Hindlimb muscle (tissue), 1 donor: ENCODE measurements at places on chromosomes 2 and 18. TPM values are rescaled to one million over a fixed set of nuclear protein-coding genes. Genes with fewer than 3 reads are reported as not detected.

DNA sequence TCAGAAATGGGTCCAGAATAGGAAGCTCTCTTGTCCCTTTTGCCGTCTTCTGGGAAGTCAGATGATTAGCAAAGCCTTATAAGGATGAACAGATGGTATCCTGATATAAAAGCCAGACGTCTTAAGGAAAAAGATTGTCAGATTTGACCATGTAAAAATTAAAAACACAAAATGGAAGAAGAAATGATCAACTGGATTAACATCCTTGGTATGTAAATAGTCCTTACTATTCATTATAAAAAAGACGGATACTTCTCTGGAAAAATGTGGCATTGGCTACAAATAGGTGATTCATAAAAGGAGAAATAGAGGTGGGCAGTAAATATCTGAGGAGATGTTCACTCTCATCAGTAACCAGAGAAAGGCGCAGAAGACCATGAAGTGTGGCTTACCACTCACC is 33.7 kb upstream of the SCLY start:
- DNase-seq = no peak

PHOSPHO2 gene
- 4.1 TPM for polyA plus RNA-seq

GRCh38 chr2:18503376-18504228 is 56.9 kb downstream of the RDH14 start:
- no peak for DNase-seq

DNA sequence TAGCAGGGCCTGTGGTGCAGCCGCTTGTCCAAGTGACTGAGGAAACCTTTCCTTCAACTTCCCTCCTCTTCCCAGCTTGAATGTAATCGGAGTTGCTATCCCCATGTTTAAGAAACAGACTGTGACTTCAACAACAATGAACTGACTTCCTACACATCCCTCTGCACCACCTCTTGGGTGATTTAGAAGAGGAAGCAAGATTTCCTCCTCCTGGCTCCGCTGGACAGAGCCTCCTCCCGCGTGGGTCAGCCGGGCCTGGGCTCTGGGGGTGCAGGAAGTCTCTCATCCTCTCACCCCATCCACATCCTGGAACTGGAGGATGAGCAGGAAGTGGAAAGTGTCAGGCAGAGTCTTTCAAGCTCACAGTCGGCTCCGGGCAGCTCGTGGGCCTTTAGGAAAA is 84.3 kb downstream of the GATA6 start:
- DNase-seq = peak; percentile 4

DNAJC5G gene
- polyA plus RNA-seq = 0.34 TPM
